ENCODE measurements at places on chromosomes 2 and 18.

- peak; percentile 49 for DNase-seq
These were observed 35.4 kb downstream of the FASTKD2 start for GRCh38 chr2:206800506-206801417.

- DNase-seq: no peak
These were observed 28.8 kb downstream of the TTC32 start for GRCh38 chr2:19873014-19873413.

DNA sequence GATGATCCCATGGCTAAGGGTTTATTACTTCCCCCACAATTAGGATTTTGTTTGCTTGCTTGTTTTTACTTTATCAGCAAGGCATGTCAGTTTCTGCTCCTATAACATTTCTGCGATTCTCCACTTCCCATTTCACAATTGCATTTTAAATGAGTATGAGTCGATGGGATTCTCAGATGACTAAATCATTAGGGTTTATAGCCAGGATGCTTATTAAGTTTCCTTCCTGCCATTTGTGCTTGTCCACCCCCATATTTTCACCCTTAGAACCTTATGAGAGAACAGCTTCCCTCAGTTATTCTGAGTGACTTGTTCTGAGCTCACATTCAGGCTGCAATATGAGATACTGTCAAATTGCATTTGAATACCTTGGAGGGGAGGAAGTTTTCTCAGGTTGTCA lies 37.9 kb upstream of the C1GALT1C1L start:
- DNase-seq: no peak

DNA sequence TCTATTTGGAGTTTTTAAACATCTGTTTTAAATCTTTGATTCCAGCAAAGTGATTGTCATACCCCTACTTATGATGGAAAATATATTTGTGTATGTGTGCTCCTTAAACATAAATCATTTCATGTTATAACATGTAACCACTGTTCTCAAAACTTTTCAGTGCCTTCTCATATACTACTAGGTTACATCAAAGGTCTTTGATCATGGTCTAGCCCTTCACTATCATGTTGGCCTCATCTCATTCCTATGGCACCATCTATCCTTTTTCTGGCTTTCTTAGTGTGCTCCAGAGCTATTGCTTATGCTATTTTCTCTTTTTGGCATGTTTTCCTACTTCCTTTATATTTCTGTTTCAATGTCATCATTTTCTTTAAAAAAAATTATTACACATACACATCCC lies 367.9 kb upstream of the SLC39A10 start:
- no peak for DNase-seq

DNA sequence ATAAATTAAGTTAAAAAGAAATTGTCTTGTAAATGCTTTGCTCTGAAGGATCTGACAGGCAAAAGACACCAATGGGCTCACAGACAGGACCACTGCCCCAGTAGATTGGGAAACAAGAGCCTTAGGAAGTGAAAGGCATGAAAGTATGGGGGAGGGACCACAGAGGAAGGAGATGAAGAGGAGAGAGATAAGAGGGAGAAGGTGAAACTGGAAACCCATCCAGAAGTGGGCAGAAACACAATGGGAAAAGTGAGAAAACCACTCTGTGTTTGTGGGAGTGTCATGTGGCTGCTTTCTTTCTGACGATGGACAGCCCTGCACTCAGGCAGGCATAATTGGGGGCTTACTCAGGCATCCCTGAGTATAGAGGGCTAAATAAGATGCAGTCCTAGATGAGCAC lies 101.5 kb upstream of the STON1 start:
- DNase-seq: no peak

DNA sequence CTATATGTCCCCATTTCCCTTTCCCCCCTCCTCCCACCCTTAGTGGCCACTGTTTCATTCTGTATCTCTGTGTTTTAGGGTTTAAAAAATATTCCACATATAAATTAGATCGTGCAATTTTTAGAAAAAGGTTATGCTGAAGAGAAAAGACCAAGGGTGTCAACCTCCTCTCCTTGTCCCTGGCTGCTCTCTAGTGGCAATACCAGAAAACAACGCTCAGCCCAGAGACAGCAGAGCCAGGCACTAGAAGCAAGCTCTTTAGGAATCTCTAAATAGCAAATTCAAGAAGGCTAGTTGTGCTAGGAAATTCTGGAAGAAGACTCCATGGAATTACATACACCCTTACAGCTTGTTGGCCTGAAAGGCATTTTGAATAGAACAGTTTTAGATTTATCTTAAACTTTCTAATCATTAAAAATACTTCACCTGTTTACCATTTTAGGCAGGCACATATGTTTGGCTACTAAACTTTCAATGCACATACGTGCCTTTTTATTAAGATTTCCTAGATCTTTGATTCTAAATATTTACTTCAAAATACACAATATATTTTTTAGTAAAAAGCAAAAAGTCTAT lies 35.1 kb upstream of the RASGRP3 start:
- peak; percentile 43 for DNase-seq

DNA sequence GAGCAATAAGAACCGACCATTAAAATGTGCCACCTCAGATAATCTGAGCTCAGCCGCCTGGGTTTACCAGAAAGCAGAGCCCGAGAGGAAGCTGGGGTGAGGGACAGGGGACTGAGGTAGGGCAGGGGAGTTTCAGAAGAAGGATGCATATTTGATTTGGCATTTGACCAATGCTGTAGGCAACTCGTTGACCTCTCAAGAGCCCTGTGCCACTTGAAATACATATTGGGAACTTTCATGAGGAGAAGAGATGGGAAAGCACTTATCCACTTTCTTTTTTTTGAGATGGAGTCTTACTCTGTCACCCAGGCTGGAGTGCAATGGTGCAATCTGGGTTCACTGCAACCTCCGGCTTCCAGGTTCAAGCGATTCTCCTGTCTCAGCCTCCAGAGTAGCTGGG lies 148.4 kb upstream of the SPRED2 start:
- no peak for DNase-seq

DNA sequence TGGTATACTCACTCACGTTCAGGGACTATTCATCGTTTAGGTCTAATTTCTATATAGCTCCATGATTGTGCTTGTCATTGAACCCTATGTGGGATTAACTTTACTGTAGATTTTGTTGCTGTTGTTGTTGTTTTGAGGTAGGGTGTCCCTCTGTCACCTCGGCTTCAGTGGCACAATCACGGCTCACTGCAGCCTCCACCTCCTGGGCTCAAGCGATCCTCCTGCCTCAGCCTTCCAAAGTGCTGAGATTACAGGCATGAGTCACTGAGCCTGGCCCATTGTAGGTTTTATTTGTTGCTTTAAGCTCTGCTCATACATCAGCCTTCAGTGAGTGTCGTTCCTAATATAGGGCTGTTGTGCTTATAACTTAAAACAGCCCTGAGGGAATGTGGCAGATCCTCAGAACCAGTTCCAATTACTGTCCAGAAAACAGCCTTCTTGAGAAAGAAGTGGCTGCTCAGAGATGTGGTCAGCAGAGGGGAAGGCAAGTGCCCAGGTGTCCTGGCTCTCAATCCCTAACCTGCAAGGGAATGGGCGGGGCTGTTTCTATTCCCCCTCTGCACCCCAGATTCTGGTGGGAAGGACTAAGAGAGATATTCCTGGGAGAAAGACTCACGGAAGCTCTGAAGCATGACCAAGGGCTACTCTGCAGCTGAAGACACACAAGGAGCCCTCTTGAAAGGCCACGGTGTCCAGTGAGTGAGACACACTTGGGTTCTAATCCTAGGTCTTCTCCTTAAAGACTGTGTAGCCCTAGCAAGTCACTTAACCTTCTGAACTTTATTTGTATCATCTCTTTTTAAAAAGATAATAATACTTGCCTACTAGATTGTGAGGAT lies 79.6 kb upstream of the LCLAT1 start:
- DNase-seq: no peak

DNA sequence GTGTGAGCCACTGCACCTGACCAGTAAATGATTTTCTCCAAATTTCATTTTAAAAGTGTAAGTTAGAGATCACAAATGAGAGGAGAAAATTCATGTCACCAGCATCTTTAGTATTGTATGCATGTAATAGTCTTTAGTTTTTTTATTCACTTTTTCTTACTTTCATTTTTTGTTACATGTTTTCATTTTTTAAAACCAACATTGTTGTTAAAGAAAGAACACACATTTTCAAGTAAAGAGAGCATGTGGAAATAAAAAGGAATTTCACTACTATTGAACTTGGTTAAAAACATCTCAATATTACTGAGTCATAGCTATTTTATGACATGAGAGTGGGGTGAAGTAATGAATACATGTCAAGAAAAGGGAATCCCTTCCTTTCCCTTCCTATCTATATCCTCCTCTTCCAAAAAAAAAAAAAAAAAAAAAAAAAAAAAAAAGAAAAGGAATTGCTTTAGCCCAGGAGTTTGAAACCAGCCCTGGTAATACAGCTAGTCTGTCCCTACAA lies 29.1 kb upstream of the PMAIP1 start:
- DNase-seq: no peak

GRCh38 chr2:33093283-33093993 lies 146.7 kb downstream of the LTBP1 start:
- DNase-seq: no peak

GRCh38 chr2:197215748-197216360 lies 94.7 kb downstream of the ANKRD44 start:
- DNase-seq: peak; percentile 50

- DNase-seq: no peak
These were observed 248.8 kb downstream of the MREG start for GRCh38 chr2:215764441-215765048.

DNA sequence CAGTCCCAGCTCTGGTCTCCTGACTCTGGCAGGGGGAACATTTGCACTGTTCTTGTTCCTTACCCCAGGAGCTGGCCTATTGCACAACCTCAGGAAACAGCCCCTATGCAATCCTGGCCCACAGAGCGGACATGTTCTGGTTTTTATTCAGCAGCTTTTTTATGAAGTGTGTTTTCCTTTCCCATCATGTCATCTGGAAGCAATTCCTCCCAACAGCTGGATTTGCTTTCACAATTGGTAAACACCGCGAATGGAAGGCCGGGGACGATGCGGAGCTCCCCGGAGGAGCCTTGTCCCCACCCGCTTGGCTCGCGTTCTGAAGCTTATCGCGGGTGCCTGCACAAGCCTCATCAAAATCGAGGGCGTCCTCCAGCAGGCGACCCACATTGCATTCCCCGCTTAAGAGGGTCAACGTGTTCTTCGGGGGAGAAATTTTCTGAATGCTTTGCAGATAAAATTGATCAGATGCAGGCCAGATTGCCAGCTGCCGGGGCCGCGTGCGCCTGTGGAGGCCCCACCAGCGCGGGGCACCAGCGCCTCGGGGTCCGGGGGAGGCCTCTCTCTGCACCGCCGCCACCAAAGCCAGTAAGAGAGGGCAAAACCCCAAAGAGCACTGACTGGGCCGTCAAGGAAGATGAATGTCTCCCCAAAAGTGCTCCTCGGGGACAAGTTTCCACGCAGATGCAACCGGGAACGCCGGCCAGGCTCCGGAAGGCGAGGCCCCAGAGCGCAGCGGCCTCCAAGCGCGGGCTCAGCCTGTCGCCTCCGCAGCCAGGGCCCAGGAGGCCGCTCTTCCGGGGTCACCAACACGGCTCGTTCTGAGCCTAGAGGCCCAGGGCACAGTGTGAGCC lies 60.3 kb upstream of the SP3 start:
- no peak for DNase-seq

DNA sequence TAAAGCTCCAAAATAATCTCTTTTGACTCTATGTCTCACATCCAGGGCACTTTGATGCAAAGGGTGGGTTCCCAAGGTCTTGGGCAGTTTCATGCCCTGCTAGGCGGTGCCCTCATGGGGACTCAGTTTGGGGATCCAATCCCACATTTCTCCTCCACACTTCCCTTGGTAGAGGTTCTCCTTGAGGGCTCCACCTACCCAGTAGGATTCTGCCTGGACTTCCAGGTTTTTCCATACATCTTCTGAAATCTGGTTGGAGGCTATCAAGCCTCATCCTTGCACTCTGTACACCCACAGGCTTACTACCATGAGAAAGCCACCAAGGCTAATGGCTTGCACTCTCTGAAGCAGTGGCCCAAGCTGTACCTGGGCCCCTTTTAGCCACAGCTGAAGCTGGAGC lies 49.8 kb upstream of the ERMN start:
- DNase-seq: no peak

DNA sequence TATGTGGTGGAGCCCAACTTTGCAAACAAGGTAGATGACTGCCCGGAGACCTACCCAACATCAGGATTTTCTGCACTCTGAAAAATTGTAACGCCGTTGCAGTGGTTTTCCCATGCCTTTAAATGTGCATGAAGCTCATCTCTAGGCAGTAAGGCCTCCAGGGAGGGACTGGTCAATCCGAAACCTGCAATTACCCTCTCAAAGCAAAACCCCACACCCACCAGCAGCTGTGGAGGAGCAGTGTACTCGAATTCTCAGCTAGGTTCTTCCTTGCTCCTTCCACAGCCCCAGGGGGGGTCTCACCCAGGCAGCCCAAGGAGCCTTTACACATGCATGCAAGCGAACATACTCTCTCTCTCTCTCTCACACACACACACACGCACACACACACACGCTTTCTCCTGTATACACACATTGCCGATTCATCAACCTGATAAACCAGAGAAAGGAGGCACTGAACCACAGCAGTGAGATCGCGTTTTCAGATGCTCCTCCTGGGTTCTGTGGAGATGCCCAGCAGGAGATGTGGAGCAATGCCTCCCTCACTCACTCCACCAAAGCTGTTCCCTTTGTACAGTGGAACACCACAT lies 109.2 kb downstream of the VIT start:
- no peak for DNase-seq

GRCh38 chr2:9110346-9110884 lies 96.2 kb upstream of the ASAP2 start:
- DNase-seq: no peak

DNA sequence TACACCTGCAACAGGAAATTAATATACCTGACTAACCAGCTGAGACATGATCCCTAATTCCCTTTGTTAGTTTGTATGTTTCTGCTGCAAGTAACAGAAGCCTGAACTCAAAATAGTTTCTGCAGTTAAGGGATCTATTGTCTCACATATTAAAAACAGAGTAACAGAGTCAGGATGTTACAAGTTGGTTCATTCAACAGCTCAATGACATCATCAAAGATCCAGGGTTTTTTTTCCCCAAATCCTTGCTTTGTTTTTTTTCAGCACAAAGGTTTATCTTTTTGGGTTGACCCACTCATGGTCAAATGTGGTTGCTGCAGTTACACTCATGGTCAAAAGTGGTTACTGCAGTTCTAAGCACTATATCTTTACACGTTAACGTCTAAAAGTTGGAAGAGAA lies 35.0 kb upstream of the DNAH7 start:
- DNase-seq: no peak

- DNase-seq: no peak
These were observed 119.5 kb upstream of the PXDN start for GRCh38 chr2:1863861-1864260.

DNA sequence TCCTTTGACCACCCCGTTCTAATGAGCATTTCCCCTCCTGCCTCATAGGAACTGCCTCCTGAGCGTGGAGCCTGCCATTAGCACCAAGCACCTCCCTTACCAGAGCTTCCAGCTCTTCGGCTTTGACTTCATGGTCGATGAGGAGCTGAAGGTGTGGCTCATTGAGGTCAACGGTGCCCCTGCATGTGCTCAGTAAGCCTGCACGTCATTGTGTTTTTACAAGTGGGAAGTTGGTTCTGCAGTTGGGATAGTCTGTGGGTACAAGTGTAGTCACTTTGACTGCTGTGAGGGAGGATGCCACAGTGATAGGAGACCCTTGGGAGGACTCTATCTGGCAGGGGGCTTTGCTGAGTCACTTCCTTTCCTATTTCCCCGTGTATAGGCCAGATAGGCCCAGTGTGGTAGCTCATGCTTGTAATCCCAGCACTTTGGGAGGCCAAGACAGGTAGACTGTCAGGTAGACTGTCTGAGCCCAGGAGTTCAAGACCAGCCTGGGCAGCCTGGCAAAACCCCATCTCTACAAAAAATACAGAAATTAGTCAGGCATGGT lies 22.0 kb upstream of the POLR1B start:
- DNase-seq: no peak

Data from activated CD4-positive, alpha-beta T cell treated with anti-CD3 and anti-CD28 coated beads, Interleukin-2, Interleukin-4, amounts not matched to agents 100 ng/mL and 50 ng/mL, durations not matched to agents 16 hours and 8 hours (primary cell).